ENCODE measurements at places on chromosomes 7 and 10.

GRCh38 chr10:15352836-15353235 lies 18.3 kb downstream of the FAM171A1 start:
- no peak for DNase-seq

GRCh38 chr10:91073286-91073979 lies 147.0 kb upstream of the PCGF5 start:
- no peak for DNase-seq

DNA sequence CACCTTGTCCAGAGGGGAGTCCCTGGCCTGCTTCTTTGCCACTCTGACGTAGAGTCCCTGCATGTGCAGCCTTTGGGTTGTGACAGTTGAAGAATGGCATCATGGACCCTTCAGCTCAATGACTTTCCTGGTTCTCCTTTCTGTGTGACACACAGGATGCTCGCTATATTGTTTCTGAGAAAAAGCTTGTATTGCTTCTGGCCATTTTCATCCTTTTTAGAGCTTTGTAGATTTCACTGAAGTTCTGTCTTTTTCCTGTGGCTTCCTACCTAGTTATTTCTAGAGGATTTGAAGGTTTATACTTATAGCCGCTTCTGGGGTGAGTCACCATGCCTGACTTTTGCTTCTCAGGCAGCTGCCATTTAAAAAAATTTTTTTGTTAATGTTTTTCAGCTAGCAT lies 27.0 kb downstream of the SND1 start:
- no peak for DNase-seq

- no peak for DNase-seq
These were observed 45.8 kb downstream of the DRGX start for GRCh38 chr10:49350138-49350537.

DNA sequence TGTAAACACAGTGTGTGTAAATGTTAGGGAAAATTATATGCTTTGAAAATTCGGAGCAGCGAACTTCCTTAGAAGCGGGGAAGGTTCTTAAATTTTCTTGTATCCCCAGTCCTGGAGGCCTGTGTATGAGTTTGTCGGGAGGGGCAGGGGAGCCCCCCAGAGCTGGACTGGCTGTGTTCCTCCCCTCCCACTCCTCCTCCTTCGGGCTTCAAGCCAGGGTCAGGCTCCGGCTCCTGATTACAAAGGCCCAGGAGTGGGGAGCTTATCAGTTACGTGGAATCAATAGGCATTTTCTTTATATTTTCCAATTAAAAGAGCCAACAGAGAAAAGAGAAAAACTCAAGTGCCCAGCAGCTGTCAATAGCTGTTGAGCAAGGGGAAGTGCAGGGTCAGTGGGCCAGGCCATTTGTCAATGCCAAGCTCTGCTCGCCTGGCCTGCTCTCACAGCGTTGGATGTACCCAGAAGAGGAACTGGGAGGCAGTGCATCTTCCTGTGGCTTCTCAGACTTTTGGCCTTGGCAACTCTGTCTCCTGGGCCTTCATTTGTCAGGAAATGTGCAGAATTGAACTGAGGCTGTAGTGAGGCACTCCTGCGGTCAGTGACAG lies 156.9 kb upstream of the PCBD1 start:
- no peak for DNase-seq

- no peak for DNase-seq
These were observed 54.1 kb downstream of the NRAP start for GRCh38 chr10:113609704-113610108.

GRCh38 chr10:109587366-109587765 lies 335.9 kb downstream of the XPNPEP1 start:
- DNase-seq, result no peak

DNA sequence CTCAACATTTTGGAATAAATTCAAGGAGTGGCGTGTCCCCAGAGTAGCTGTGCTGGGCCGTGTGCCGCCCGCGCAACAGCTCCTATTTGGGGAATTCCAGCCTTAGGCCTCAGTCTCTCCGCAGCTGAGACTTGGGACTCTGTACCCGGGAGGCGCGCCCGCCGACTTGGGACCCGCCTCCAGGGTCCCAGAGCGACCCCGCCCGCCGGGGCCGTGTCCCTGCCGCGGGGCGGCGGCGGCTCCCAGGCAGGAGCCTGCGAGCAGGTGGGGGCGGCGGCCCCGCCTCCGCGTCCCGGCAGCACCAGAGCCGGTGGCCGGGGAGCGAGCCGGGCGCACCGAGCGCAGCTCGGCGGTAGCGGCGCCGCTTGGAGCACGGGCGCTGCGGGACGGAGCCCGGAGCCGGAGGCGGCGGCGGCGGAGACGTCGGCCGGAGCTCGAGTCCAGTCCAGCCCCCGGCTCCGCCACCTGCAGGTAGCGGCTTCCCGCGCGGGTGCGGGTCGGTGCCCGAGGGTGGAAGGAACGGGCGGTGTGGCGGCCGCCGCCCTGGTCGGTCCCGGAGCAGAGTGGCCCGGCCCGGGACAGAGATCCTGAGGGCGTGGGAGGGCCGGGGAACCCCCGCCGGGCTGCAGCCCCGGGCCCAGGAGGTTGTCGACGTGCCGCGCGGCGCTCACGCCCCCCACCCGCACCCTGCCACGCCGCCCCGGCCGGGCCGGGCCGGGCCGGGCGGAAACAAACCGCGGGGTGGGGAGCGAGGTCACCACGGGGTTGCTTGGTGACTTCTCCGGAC lies at the start of gene WIPF3:
Gene WIPF3 (plus strand): TSS at position 301 of the 787 bp plus-strand sequence. CDS start 28,217 bp downstream, outside the sequence.
- DNase-seq, result no peak

- no peak for DNase-seq
These were observed 87.5 kb downstream of the VOPP1 start for GRCh38 chr7:55484834-55485233.

GRCh38 chr7:94739180-94739579 lies 83.2 kb upstream of the SGCE start:
- no peak for DNase-seq

DNA sequence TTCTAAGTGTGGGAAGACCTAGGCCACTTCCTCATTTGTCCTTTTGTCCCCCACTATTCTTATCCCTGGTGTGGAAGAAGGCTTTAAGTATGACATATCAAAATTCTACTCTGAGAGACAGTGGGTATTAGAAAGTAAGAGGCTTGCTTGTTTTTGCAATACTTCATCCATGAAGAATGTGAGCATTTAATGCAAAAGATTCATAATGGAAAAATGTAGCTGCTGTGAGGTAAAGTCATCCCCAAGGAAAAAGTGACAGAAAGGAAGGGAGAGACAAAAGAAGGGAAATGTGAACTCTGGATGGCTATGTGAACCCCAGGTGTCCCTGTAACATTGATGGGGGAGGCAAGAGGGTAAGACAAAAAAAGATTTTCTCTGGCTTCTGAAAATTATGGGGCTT lies 607.5 kb downstream of the SORCS1 start:
- no peak for DNase-seq

DNA sequence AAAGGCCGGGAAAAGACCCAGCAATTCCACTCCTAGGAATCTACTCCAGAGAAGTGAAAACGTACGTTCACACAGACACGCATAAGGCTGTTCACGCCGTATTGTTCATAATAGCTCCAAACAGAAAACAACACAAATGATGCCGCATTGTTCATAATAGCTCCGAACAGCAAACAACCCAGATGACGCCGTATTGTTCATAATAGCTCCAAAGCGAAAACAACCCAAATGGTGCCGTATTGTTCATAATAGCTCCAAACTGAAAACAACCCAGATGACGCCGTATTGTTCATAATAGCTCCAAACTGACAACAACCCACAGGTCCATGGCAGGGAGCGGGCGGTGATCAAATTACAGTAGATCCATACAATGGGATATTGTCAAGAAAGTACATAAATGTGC lies 85.2 kb upstream of the DNAAF5 start:
- no peak for DNase-seq

- DNase-seq, result no peak
These were observed 593.3 kb downstream of the PTPRN2 start for GRCh38 chr7:157994319-157994718.

DNA sequence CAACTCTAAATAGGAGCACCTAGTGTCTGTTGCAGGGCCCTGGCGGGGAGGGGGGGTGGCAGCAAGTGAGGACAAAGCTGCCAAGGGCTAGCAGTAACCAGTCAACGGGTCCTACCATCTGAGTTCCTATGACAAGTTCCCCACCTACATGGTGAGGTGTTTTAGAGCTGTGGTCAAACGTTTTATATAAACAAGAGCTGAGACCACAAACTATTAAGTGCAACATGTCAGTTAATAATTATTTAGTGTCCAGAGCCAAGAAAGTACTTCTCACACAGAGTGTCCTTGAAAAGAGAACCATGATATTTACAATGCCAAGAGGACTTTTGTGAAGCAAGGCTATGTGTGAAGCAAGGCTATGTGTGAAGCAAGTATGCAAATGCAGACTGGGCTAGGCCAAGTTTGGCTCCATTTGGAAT lies 434.7 kb downstream of the TNS3 start:
- DNase-seq, result no peak

DNA sequence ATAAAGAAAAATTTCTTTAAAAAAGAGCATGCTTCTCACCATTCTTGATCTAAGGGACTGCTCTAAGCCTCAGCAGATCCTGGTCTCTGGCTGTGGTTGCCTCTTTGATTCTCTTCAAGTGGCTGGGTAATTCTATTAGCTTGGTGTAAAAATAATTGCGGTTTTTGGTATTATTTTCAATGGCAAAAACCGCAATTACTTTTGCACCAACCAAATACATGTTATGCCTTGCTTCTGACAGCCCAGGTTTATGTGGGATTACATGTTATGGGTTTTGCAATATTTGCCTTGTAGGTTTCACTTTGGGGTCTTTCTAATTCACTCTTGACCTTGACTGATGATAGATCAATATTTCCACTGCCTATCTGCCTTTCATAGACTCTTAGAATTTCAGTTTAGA lies 20.0 kb upstream of the CREB5 start:
- no peak for DNase-seq

All from stimulated activated CD4-positive, alpha-beta T cell treated with anti-CD3 and anti-CD28 coated beads, Interleukin-1b, Interleukin-23, amount 100 ng/mL, for 48 hours (primary cell).